Hematopoietic multipotent progenitor cell (in vitro differentiated cells): ENCODE measurements at places on chromosomes 7 and 10. TPM values are rescaled to one million over a fixed set of nuclear protein-coding genes. Genes with fewer than 3 reads are reported as not detected.

Gene TRIL
- total RNA-seq = under 0.01 TPM

Gene SPAM1
- not detected for total RNA-seq

Gene EXOC6
- total RNA-seq = 14.0 TPM

Gene OGDHL
- 0.27 TPM for total RNA-seq

Gene MYL10
- not detected for total RNA-seq

Gene EGFR
- total RNA-seq = under 0.01 TPM

Gene TMEM176B
- 5.4 TPM for total RNA-seq

Gene SLC25A28
- total RNA-seq = 53.1 TPM

Gene ZP3
- 17.5 TPM for total RNA-seq

Gene SPDYE3
- not detected for total RNA-seq

Gene EVX1
- not detected for total RNA-seq

Gene STAM
- 26.7 TPM for total RNA-seq

Gene MRLN
- not detected for total RNA-seq

Gene ABCA13
- 4.3 TPM for total RNA-seq

Gene DLX6
- total RNA-seq = under 0.01 TPM

Gene MSMB
- total RNA-seq = not detected

Gene RASA4B
- total RNA-seq = 14.8 TPM

Gene ALOX5
- 9.2 TPM for total RNA-seq

Gene RADIL
- 0.27 TPM for total RNA-seq

Gene RNLS
- 8.6 TPM for total RNA-seq

Gene WNT2
- not detected for total RNA-seq

Gene CCDC146
- 1.9 TPM for total RNA-seq

Gene GSTO2
- total RNA-seq = 5.7 TPM

Gene ZNF277
- 29.1 TPM for total RNA-seq

Gene CUX1
- 99.1 TPM for total RNA-seq

Gene LMOD2
- not detected for total RNA-seq

Gene HGF
- total RNA-seq = 9.4 TPM
